ENCODE measurements at places on chromosomes 4 and X.

GRCh38 chr4:143506031-143506430 is 7.5 kb upstream of the SMARCA5 start:
- DNase-seq = no peak

DNA sequence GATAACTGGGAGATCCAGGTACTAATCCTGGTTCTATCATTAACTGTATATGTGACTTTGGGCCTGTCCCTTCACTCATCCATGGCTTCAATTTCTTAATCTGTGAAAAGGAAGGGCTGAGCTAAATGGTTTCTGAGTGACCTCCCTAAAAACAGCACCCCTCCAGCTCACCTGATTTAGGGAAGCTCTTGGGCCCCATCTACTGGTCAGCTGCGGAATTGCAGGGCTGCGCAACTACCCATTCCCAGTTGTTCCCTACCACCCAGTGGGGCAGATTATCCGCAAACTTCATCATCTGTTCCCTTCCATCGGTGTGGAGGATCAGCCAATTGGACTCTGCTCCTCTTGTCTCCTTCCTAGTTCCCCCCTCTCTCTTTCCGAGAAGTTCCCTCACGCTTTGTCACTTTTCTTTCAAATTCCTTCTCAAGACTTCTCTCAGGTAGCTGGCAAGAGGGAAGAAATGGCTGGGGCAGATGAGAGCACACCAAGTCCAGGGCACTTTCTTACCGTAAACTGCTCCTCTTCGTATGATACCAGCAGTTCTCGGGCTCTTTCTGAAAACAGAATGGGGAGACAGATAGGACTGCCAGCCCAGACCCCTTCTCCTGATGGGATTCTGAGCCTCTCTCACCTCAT is 5.8 kb downstream of the LAS1L start:
- DNase-seq = no peak

GRCh38 chr4:172344308-172344938 is 531.2 kb downstream of the GALNTL6 start:
- no peak for DNase-seq

DNA sequence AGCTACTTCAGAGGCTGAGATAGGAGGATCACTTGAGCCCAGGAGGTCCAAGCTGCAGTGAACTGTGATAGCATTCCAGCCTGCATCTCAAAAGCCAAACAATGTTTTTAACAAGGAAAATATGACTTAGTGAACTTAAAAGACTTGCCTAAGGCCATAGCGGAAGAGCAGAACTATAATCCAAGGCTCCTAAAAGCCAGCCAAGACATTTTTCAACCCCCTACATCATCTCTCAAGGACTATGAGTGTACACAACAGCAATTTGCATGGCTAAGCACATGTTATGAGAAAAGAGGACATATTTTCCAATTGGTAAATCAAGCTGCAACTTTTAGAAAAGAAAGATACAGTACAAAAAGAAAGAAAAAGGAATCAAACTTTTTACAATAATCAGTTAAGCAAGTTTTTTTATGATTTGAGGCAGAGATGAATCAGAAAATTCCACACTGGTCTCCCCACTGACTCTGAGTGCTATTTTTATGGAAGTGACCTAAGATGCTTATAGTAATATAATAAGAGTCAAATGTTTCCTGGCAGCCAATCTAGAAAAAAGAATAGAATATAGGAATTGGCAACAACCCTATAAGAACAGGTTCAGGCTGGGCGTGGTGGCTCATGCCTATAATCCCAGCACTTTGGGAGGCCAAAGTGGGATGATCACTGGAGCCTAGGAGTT is 9.8 kb upstream of the ACOT9 start:
- no peak for DNase-seq

DNA sequence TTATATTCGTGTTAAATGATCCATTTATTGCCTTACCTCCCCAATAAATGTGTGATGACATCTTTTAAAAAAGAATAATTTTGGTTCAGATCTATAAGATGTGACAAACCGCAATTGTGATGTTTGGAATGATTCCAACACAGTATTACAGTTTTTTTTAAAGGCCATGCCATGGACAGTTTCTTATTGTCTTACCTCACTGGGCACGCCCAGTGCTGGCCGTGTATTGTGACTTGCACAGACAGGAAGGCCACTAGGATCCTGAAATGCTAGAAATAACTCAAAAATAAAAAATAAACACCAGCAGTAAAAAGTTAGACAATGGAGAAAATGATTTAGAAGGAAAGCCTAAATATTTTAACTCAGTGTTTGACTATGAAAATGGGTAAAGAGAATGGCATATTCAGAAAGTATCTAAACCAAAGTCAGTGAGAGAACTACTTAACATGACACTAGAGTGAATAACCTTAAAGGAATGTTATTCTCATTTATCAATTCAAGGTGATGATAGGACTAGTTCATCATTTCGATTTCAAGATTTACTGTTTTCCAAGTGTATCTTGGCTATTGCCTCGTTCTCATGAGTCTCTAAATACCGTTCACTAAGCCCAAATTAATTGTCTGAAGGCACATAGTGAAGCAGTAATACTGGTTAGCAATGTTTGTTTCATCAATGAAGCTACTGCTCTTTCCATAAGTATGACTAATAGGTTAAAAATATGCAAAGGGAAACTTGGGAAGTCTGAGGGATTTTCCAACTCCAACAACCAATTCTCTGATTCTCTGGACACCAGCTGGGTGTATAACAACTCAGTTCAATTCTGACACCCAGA is 46.1 kb upstream of the VEGFC start:
- DNase-seq = no peak

GRCh38 chr4:41877020-41877796 is 58.0 kb upstream of the TMEM33 start:
- DNase-seq = no peak

DNA sequence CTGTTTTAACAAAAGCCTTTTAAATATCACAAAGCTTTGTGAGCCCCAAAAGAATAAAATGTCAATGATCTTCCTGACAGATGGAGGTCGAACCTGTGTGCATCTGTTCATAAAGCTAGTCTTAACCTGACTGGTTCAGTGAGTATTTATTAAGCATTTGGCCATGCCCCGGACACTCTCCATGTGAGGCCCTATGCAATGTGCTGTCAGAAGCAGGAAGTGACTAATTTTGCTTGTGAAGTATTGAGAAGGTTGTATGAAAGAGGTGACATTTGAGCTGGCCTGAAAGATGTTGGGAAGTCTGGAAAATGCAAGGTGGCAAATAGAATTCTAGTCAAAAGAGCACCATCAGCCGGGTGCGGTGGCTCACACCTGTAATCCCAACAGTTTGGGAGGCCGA is 171.4 kb downstream of the MSL3 start:
- DNase-seq = no peak

GRCh38 chr4:153113061-153113837 is 91.0 kb upstream of the TRIM2 start:
- DNase-seq = no peak

GRCh38 chr4:93168053-93168452 is 660.5 kb upstream of the ATOH1 start:
- no peak for DNase-seq

DNA sequence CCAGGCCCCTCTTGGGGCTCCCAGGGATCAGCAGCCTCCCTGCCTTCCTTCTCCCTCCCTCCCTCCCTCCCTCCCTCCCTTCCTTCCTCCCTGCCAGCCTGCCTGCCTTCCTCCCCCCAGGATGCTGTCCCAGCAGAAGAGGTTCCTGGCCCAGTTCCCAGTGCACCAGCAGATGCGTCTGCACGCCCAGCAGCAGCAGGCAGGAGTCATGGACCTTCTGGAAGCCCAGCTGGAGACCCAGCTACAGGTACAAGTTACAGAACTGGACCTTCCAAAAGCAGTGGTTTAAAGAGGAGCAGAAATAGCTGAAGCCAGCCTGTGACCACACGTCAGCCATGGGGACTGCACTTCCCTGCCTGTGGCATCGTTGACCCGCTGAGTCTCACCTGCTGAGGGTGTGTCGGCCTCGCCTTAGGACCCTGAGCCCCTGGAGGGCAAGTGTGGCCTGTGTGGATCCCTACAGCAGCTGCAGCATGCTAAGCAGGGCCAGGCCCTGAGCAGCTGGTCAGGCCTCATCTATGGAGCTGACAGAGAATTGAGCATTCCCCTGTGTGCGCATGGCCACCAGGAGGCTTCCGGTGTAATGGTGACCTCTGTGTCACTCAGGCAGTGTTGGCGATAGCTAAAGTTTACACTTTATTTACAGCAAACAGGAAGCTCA is 84.7 kb downstream of the CRMP1 start:
- no peak for DNase-seq

DNA sequence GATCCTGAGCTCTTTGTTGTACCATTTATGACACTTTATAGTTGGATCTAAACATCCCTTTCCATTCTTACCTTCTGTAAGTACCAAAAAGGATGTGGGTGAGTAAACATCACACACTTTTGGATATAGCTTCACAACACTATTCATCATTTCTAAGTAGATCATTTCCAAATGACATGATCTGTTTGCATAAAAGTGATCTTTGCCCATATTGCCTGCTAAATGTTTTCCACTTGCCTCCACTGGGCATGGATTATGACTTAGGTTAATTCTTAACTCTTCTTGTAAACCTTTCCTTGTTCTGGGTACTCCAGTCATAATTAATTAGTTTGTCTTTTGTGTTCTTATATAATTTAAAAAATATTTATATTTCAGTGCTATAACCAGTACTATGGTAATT is 244.9 kb upstream of the AGA start:
- DNase-seq = no peak

DNA sequence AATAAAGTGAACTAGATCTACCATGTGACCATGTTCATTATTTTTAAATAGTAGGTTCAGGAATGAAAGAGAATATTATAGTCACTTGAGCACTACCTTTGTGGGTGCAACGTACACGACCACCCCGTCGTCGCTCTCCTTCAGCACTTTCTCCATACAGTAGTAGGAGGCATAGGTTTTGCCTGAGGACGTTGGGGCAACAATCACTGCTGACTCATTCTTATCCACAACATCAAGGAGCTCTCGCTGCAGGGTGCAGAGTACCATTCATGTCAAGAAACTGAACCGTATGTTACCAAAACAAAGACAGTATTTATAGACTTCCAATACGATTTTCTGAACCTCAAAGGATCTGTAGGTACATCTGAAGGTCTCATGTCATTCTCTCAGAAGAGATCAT is 44.7 kb downstream of the DDX60 start:
- no peak for DNase-seq

- DNase-seq = no peak
Measured at GRCh38 chr4:175271010-175271630, 353.0 kb downstream of the ADAM29 start.

DNA sequence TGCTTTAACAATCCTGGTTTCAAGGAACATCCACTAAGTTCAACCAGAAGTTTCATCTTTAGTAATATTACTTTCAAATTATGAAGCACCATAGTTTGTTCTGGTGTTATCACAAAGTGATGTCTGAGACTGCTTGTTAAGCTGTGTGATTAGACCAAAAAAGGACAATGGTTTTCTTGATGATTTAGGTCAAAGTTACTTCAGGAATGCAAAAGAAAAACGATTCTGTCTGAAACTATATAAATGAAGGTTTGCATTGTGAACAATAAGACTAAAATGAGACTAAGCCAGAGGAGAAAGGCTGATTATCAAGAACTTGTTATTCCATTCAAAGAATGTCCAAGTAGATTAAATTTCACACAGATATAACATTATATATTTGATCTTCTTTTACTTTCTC is 122.4 kb upstream of the ETNPPL start:
- DNase-seq = no peak

- DNase-seq = no peak
Measured at GRCh38 chr4:140406292-140406691, 21.2 kb downstream of the CLGN start.

DNA sequence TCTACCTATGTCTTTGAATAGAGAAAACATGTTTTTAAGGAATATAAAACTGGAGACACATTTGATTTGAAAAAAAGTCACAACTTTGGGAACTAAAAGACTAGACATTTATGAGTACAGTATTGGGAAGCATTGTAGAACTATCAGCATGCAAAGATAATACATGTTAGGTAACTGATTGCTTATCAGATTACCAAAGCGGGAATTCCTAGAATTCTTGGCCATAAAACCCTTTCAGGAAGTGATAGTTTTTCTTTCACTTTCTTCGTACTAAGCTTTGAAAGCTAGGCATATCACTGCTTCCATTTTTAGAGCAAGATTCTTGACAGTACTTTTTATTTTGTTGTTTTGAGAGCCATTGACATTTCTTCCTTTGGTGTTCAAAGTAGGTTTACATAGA is 646.6 kb upstream of the PITX2 start:
- no peak for DNase-seq

- DNase-seq = no peak
Measured at GRCh38 chr4:6272863-6273660, 3.4 kb downstream of the WFS1 start.

- DNase-seq = no peak
Measured at GRCh38 chr4:79958466-79959264, 114.4 kb downstream of the ANTXR2 start.

DNA sequence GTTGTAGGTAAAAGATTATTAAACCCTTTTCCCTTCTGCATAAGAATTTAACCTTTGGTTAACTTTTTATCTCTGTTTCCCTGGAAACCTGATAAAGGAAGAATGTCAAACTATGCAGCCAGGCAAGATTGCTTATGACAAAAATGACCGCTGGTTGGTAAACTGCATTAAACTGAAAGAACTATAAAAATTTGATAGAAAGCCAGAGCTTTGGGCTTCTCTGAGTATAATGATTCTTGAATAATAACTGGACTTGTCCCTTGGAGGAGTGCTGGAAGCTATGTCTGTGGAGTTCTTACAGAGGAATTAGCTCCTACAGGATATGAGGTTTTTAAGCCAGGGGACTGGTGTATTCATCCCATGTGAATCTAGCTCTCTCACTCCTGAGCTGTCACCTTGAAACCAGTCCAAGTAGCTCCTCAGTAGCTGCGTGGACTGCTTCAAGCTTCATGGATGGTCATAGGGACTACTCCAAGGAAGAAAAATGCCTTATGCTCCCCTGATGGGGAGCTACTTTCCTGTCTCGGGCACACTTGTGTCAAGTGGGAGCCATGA is 52.0 kb downstream of the RASL11B start:
- no peak for DNase-seq
